Trophoblast cell (in vitro differentiated cells and primary cell): ENCODE measurements at places on chromosomes 1 and 21.

DNA sequence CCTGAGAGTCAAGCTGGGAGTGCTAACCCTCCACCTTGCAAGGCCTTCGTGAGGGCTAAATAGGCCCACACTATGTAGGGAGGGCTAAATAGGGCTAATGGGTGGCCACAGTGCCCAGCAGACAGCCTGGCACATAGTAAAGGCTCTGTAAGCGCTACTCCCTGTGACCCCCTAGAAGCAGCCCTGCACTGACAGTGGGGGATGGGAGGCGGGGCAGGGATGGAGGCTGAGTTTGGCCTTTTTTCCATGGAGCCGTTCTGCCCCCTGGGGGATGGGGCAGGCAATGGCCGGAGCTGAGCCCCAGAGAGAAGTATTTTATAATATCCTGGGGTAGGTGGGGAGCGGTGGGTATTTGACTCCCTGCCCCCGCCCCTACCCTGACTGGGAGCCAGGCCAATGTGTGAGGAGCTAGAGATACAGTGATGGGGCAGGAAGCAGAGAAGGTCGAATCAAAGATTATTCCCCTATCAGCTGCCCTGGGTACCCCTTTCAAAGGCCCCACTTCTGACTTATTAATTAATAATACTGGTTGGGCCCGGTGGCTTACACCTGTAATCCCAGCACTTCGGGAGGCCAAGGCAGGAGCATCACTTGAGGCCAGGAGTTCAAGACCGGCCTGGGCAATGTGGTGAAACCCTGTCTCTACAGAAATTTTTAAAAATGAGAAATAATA lies 42.3 kb downstream of the LACTBL1 start:
- DNase-seq = peak; percentile 23
- H3K36me3 ChIP-seq = no peaks in the 10 kb centered on the region
- H3K4me1 ChIP-seq = no peaks in the 10 kb centered on the region
- H3K27me3 ChIP-seq = no peaks in the 10 kb centered on the region
- H3K27ac ChIP-seq = no peak overlapping the region
- H3K4me3 ChIP-seq = no peak overlapping the region

- peak; percentile 72 for DNase-seq
- peaks cover 11% of the 10 kb centered on the region for H3K4me1 ChIP-seq
- peaks cover 9% of the 10 kb centered on the region for H3K27me3 ChIP-seq
- peak overlapping the region; percentile 91 for H3K4me3 ChIP-seq
- no peaks in the 10 kb centered on the region for H3K36me3 ChIP-seq
These were observed 159.8 kb downstream of the RUNX1 start for GRCh38 chr21:34889320-34889675.

DNA sequence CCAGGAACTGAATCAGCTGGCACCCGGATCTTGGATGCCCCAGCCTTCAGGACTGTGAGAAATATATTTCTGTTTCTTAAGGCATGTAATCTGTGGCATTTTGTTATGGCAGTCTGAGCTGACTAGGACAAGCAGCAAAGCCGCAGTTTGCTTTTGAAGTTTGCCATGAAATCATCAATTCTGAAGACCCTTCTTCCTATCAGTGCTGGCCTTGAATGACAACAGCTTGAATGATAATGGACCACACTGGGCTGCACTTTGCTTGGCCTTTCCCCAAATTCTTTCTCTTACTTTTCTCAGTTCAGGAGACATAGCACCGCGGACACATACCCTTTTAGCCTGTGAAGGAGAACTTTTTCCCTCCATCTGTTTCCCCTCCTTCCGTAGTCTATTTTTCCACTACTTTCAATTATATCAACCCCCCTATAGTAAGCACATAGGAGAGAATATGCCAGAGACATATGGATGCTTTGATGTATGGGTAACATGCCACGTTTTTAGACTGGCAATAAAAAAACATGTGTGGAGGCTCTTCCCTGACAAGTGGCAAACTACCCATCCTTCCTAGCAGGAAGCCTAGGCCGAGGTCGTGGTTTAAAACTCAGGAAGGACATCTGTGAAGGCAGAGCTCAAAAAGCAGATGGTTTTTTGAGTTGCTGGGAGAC lies 42.9 kb downstream of the HLX start:
- no peaks in the 10 kb centered on the region for H3K4me1 ChIP-seq
- H3K27ac ChIP-seq = no peak overlapping the region
- H3K36me3 ChIP-seq = no peaks in the 10 kb centered on the region
- H3K4me3 ChIP-seq = no peak overlapping the region
- H3K27me3 ChIP-seq = no peaks in the 10 kb centered on the region
- no peak for DNase-seq

GRCh38 chr1:51768971-51769588 lies 109.4 kb downstream of the NRDC start:
- peaks cover 30% of the 10 kb centered on the region for H3K36me3 ChIP-seq
- H3K4me1 ChIP-seq = no peaks in the 10 kb centered on the region
- no peak overlapping the region for H3K4me3 ChIP-seq
- H3K27me3 ChIP-seq = no peaks in the 10 kb centered on the region

DNA sequence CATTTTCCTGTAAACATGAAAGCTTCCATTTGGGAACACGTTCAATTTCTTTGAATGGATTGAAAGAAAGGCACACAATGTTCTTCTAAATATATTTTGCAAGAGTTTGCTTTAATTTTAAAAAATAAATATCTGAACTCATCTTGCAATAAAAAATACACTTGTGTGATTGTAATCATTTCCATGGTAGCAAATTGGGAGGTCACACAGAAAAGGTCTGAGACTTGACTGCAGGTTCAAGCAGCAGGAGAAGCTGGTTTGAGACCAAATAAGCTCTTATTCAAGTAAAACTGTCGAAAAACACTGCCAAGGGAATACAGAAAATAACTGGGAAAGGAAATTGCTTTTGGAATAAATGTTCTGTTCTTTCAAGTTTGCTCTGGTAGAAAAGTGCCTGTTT lies 498.9 kb downstream of the ADGRL2 start:
- DNase-seq = no peak
- H3K27me3 ChIP-seq = no peaks in the 10 kb centered on the region
- H3K27ac ChIP-seq = no peak overlapping the region

- DNase-seq = no peak
- H3K4me1 ChIP-seq = no peaks in the 10 kb centered on the region
- no peak overlapping the region for H3K27ac ChIP-seq
- H3K27me3 ChIP-seq = no peaks in the 10 kb centered on the region
- H3K4me3 ChIP-seq = no peak overlapping the region
These were observed 545.1 kb downstream of the PLPP3 start for GRCh38 chr1:56034222-56034621.
